Testis (tissue), 5 donors: ENCODE measurements at places on chromosomes 1 and 21. TPM values are rescaled to one million over a fixed set of nuclear protein-coding genes. Genes with fewer than 3 reads are reported as not detected.
A peak's percentile ranks its signal among the peaks of the same experiment; 100 is the strongest.

DNA sequence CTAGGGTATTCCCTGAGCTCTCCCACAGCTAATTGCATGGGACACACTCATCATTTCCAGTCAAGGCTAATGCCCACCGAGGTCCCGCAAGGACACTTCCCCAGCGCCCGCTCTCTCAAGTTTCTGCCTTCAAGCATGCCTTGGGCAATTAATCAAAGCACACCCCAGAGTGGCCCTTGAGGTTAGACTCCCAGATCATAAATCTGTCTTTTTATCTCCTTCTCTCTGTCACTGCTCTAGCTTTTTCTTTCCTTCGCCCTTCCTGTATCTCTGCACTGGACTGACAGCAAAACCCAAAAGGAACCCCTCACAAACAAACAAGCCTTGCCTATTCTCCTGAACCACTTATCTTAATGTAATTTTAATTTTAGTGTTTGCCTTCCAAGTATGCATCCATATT lies 7.9 kb upstream of the EXOSC10 start:
- H3K4me1 ChIP-seq, result no peaks in the 10 kb centered on the region
- H3K4me3 ChIP-seq, result no peak overlapping the region
- no peaks in the 10 kb centered on the region for H3K36me3 ChIP-seq
- no peaks in the 10 kb centered on the region for H3K27me3 ChIP-seq

- no peak for DNase-seq
- no peaks in the 10 kb centered on the region for H3K4me1 ChIP-seq
- no peaks in the 10 kb centered on the region for H3K36me3 ChIP-seq
- H3K27me3 ChIP-seq, result no peaks in the 10 kb centered on the region
- no peak overlapping the region for H3K27ac ChIP-seq
- no peak overlapping the region for H3K4me3 ChIP-seq
Observed at GRCh38 chr1:164131949-164132348, 427.0 kb upstream of the PBX1 start.

- no peaks in the 10 kb centered on the region for H3K36me3 ChIP-seq
Observed at GRCh38 chr1:21022279-21023040, 154.2 kb downstream of the EIF4G3 start.

DNA sequence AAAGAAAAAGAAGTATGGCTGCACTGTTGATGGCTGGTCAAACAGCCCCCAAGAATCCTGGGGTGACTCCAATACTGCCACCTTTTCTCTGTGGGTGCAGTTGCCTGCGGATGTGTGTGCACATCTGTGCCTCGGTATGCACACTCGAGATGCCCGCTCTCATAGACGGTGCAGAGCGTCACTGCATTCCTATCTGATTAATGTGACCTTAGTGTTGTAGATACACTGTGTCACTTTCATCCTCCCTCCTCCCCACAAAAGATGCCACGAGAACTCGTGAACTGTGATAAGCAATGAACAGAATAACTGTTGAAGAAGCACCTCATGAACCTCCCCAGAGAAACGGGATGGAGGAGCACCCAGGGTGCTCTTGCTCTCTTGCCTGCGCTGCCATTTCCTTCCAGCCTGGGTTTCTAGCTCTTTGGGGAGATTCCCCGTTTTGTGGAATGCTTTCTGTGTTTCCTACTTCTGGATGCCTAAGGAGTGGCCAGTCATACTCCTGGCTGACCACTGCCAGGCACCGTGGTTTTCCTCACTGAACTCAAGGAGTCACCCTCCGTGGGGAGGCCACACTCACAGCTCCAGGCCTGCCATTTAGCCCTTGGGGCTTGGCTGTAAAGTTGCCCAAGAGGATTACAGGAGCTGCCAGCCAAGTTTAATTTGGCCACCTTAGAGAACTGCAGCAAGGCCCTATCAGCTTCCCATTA lies 32.0 kb downstream of the NTPCR start:
- no peak overlapping the region for H3K4me3 ChIP-seq
- no peaks in the 10 kb centered on the region for H3K27me3 ChIP-seq
- peak; percentile 86 for DNase-seq
- no peak overlapping the region for H3K27ac ChIP-seq

DNA sequence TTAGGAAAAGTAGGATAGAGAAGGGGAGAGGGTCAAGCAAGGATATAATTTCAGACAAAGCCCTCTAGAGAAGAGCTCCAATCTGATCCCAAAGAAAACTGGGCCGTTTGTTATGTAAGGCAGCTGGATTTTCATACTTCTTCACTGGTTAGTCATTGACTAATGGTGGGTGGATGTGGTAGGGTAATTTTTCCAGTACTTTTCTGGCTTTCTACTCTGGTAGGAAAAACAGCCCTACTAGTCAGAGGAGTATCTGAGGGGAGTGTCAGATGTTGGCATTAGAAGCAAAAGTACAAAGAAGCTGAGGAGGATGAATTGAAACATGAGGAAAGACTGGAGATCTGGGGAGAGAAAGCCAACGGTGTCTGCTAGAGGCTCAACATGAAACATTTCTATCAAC lies 145.3 kb downstream of the TNFSF18 start:
- no peaks in the 10 kb centered on the region for H3K27me3 ChIP-seq
- H3K4me1 ChIP-seq, result no peaks in the 10 kb centered on the region
- no peak overlapping the region for H3K4me3 ChIP-seq
- H3K27ac ChIP-seq, result no peak overlapping the region
- no peaks in the 10 kb centered on the region for H3K36me3 ChIP-seq
- DNase-seq, result no peak

- H3K27ac ChIP-seq, result no peak overlapping the region
- no peak overlapping the region for H3K4me3 ChIP-seq
- H3K36me3 ChIP-seq, result no peaks in the 10 kb centered on the region
- peaks cover 7% of the 10 kb centered on the region for H3K4me1 ChIP-seq
Observed at GRCh38 chr1:41914516-41914915, 4.2 kb downstream of the HIVEP3 start.

- H3K36me3 ChIP-seq, result no peaks in the 10 kb centered on the region
- H3K27me3 ChIP-seq, result no peaks in the 10 kb centered on the region
- no peak for DNase-seq
- no peak overlapping the region for H3K4me3 ChIP-seq
- H3K4me1 ChIP-seq, result peaks cover 11% of the 10 kb centered on the region
- H3K27ac ChIP-seq, result no peak overlapping the region
Observed at GRCh38 chr21:33377221-33377920, 25.8 kb upstream of the IFNGR2 start.

GRCh38 chr1:71304125-71304524 lies 223.3 kb upstream of the ZRANB2 start:
- H3K36me3 ChIP-seq, result no peaks in the 10 kb centered on the region
- DNase-seq, result no peak
- H3K27ac ChIP-seq, result no peak overlapping the region
- no peaks in the 10 kb centered on the region for H3K27me3 ChIP-seq
- H3K4me1 ChIP-seq, result no peaks in the 10 kb centered on the region

- DNase-seq, result no peak
- H3K4me3 ChIP-seq, result no peak overlapping the region
- no peaks in the 10 kb centered on the region for H3K36me3 ChIP-seq
- H3K4me1 ChIP-seq, result no peaks in the 10 kb centered on the region
- H3K27me3 ChIP-seq, result no peaks in the 10 kb centered on the region
- no peak overlapping the region for H3K27ac ChIP-seq
Observed at GRCh38 chr21:40194185-40194980, 327.1 kb downstream of the PCP4 start.

SAMSN1 gene
- 0.71 TPM for total RNA-seq

GJB5 gene
- not detected for total RNA-seq

CCDC17 gene
- 5.0 TPM for total RNA-seq

CD1E gene
- total RNA-seq, result 0.16 TPM
